ENCODE measurements at places on chromosomes 16 and 17.

DNA sequence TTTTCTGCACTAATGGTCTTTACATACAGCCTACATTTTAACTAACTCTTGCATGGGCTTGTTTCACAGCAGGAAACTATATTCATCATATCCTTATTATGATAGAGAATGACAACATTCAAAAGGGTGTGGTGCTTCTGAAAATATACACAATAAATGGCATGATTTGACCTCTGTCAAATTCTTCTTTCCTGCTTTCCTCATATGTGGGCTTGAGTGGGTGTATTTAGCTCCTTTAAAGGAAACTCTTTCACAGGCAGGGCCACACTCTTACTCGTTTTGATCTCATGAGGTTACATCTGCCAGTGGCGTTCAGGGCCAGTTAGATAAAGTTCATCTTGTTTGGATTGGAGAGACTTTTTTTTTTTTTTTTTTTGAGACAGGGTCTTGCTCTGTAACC lies 6.1 kb downstream of the SLC35G3 start:
- no peak for DNase-seq

DNA sequence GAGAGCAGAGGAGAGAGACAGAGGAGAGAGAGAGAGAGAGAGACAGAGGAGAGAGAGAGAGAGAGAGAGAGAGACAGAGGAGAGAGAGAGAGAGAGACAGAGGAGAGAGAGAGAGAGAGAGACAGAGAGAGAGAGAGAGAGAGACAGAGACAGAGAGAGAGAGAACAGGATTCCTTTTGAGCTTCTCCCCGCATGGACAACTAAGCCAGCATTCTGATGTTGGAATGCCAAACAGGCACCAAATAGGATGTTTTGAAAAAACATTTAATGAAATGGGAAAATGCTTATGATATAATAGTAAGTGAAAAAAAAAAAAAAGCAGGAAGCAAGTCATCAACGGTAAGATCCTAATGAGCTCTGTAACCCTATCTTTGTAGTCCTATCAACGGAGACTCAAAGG lies 60.7 kb downstream of the ARSG start:
- DNase-seq, result no peak

DNA sequence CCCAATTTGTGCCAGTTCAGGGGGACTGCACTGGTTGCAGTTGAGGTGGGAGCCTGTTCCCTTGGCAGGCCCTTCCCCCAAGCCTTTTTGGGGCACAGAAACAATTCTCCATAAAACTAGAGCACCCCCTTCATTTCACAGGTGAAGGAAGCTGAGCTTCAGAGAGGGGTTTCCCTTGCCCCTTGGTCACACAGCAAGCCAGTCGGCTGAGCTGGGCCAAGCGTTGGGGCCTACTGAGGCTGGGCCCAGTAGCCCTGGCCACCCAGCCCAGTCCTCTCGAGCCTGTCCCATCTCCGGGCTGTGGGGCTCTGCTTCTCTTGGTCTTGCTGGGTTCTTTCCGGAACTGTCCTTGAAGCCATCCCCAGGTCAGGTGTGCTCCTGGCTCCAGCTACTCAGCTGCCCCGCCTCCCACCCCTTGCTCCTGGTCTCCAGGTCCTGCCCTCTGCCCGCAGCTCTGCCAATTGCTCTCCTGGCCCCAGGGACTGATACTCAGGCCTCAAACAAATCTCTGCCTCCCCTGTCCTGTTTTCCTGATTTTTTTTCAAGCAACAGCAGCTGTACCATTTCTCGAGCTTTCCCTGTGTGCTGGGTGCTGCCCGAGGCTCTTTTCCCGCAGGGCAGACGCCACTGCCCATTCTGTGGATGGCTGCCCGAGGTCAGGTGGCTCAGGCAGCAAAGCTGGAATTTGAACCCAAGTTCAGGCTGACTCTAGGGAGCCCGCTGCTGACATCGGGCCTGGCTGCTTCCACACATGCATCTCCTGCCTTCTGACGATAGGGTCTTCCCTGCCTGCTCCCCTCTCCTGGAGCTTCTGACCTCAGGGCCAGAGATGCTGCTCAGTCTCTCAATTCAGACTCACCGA lies 87.4 kb upstream of the NKD1 start:
- no peak for DNase-seq

GRCh38 chr16:87207965-87208364 lies 109.2 kb downstream of the C16orf95 start:
- no peak for DNase-seq

- no peak for DNase-seq
Observed at GRCh38 chr17:29131814-29132682, 48.1 kb downstream of the MYO18A start.

GRCh38 chr16:24525970-24526559 lies 13.3 kb upstream of the RBBP6 start:
- DNase-seq, result no peak

Data from NCI-H446 treated with DMSO at 0.1 percent for 48 hours (cell line).